ENCODE measurements at places on chromosomes 1 and 21.

GRCh38 chr1:4021136-4021973 lies 121.3 kb upstream of the C1orf174 start:
- DNase-seq: no peak

DNA sequence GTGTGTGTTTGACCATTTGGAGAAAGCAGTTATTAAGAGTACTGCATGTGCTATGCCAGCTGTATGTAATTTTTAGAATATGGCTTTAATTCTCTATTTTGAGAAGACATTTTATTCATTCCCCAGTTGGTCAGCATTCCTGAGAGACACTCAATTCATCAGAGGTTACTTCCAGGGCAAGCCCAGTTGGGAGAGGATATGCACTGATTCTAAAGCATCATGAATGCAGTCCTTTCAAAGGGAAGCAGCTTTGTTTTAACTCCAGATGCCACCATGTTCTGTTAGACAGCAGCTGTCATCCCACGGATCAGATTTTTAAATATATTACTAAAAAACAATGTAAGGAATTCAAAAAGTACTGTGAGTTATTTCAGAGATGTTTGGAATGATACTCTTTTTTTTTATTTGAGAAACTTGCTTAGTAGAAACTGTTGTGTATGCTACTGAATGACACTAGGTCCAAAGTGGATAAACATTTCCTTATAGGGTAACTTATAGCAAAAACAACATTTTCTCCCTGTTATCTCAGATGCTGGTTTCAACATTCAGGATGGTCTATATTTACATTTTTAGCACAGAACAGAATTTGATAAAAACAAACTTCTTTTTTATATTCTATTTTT lies 149.5 kb upstream of the B3GALT2 start:
- peak; percentile 99 for DNase-seq

DNA sequence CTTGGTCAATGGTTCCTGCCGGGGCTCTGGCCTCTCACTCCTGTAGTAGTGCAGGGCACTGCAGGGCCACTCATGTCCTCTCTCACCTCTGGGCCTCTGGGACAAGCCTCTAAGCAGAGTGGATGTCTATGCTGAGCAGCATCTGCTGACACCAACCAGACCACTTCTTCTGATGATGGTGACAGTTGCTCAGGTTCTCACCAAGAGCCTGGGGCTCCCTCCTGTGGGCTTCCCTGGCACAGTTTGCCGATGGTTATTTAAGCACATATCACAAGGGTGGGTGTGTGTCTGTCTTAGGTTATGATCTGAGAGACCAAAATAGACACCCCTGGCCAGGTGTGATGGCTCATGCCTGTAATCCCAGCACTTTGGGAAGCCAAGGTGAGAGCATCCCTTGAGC lies 17.4 kb upstream of the GPR137B start:
- no peak for DNase-seq

GRCh38 chr1:188065917-188066316 lies 1237.2 kb downstream of the PLA2G4A start:
- DNase-seq: peak; percentile 27

DNA sequence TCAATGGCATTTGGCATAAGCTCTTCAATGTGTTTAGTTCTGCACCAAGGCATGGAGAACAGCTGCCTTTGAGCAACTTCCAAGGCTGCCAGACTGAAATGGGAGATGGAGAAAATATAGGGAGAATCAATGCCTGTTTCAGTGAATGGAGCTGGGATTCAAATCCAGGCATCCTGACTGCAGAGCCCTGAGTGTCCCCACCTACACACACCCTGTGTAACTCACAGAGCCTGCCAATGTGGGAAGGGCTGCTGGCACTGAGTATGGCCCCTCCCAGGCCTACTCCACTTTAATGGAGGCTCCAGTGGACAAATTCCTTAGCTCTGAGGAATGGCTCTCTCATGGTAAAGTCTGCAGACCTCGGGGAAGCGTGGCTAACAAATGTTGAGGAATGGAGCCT lies 145.6 kb upstream of the TNR start:
- DNase-seq: no peak

- peak; percentile 76 for DNase-seq
Measured at GRCh38 chr1:54987919-54988705, 7.7 kb downstream of the TMEM61 start.

- DNase-seq: no peak
Measured at GRCh38 chr1:156760092-156760795, 7.1 kb upstream of the PRCC start.

- DNase-seq: no peak
Measured at GRCh38 chr1:228279011-228279721, 71.3 kb downstream of the OBSCN start.

DNA sequence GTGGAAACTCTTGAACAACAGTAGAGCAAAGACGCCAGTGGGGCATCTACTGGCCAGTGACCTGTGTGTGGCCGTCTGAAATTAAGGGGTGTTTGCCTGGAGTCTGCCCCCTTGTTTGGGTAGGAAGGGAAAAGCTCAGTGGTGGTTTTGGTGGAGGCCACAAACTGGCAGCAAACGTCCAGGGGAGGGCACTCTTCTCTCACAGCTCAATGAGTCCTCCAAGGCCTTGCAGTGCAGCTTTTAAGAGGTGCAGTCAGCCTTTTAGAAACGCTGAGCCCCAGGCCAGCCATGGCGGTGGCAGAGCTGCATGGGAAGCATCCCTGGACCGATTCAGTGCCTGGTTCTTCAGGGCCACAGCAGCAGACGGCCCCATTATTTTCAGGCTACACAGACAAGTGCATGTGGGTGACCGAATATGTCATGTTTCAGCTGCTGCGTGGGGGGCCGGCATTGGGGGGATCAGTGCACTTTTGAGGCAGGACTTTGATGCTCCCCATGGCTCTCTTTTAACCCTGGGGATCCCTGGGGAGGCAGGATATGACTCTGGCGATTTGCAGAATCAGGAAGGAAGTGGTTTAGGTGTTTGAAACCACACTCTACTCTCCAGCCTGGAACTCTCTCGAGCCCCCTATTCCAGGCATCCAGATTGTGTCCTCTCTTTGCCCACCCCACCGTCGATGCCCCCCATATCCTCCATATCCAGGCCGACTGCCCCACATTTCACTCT lies 414.0 kb downstream of the PRDM2 start:
- DNase-seq: peak; percentile 44

- no peak for DNase-seq
Measured at GRCh38 chr1:30446508-30446907, 276.9 kb downstream of the MATN1 start.

- peak; percentile 25 for DNase-seq
Measured at GRCh38 chr1:193070942-193071341, 11.5 kb downstream of the RO60 start.

- DNase-seq: no peak
Measured at GRCh38 chr1:231049121-231049979, 9.3 kb upstream of the FAM89A start.

DNA sequence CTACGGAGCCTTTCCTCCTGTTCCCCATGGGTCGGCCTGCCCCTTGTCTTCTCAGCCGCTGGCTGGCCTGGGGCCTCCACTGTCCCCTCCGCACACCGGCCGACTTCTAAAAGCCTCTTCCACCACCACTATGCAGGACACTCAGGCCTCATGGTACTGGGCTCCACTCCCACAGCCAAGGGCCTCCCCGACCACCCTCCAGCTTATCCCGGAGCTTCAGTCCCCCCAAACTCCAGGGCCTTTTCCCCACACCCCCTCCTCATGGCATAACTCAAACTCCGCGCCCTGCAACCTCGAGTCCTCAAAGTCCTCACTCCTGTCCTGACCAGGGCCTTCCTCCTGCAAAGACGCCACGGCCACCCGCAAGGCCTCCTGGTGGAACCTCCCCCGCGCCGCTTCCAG lies 2.0 kb downstream of the LRRC41 start:
- DNase-seq: no peak

DNA sequence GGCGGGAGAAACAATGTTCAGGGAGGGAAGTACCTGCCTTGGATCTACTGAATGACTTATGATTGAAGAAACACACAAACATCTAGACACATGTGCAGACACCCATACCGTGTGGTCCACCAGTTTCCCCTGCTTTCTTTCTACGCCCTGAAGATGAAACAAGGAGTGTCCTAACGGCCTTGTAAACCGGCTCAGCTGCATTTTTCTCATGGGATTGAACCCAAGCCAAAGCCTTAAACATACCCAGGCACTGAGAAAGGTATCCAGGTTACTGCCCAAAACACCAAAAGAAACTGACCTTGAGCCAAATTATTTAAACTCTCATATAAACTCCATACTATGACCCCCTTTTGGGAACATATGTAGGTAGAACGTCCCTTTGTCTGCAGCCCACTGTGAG lies 630.0 kb upstream of the RGS18 start:
- no peak for DNase-seq

GRCh38 chr1:54249819-54250435 lies 50.0 kb downstream of the MRPL37 start:
- peak; percentile 74 for DNase-seq

GRCh38 chr1:231603598-231604275 lies 22.9 kb upstream of the DISC1 start:
- DNase-seq: peak; percentile 52

DNA sequence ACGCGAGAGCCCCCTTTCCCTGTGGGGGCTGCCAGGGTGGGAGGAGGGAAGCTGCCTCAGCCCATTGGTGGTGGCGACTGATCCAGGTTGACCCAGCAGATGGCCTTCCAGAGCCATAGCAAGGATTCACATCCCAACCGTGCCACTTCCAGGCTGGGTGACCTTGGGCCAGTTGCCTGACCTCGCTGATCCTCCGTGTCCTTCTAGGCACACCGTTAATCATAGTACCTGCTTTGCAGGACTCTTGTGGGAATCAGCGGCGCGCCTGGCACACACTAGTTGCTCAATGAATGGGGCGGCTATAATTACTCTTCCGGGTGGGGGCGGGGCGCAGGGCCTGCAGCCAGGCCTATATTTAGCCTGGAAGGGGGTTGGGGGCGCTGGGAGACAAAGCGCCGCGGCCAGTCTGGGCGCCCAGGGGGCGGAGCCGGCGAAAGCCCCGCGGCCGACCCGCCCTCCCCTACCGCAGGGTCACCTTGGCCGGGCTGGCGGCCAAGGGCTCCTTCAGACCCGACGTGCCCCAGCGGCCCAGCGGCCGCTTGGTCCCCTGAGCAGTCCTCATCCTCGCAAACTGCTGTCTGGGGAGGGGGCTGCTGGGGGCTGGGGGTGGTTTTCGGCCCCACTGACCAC lies 5.1 kb downstream of the HSPB7 start:
- DNase-seq: peak; percentile 85

DNA sequence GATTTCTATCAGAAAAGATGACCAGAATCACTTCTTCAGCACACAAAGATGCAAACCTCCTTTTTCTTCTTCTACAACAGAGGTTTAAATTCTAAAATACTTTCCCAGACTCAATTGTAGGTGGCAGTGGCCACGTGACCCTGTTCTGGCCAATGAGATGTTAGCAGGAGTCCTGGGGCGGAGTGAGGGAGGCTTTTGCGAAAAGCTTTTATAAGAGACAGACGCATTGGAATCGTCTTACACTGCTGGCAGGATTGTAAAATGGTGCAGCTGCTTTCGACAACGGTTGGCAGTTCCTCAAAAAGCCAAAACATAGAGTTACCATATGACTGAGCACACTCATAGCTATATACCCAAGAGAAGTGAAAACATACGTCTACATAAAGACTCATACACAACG lies 87.0 kb upstream of the MAGI3 start:
- no peak for DNase-seq

DNA sequence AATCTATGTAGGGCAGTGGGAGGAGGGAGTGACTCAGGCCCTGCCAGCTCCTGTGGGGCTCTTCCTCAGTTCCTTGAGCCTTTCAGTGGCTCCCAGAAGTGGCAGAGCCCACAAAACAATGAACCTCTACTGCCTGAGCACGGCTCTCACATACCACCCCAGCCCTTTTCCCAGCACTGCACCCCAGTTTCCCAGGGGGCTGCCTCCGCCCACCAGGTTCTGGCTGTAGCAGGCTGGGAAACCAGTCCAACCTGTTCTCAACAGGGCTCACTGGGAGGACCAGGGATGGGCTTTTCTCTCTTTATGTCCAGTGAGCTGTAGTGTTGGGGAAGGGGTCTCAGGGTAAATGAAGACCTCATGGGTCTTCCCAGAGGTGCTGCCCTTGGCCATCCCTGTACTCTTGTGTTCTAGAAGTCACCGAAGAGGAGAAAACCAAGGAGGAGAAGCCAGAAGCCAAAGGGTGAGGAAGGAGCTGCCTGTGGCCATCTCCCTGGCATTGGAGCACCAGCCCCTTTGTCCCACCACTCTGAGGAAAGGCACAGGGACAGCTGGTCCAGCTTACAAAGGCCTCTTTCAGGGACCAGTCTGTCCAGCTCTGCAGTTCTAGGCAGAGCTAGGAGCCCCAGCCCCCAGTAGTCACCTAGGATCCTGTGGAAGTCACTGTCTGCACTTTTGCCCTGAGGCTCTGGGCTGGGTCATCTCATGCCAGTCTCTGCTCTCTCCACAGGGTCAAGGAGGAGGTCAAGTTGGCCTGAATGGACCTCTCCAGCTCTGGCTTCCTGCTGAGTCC lies 3.5 kb downstream of the MARCKSL1 start:
- no peak for DNase-seq

DNA sequence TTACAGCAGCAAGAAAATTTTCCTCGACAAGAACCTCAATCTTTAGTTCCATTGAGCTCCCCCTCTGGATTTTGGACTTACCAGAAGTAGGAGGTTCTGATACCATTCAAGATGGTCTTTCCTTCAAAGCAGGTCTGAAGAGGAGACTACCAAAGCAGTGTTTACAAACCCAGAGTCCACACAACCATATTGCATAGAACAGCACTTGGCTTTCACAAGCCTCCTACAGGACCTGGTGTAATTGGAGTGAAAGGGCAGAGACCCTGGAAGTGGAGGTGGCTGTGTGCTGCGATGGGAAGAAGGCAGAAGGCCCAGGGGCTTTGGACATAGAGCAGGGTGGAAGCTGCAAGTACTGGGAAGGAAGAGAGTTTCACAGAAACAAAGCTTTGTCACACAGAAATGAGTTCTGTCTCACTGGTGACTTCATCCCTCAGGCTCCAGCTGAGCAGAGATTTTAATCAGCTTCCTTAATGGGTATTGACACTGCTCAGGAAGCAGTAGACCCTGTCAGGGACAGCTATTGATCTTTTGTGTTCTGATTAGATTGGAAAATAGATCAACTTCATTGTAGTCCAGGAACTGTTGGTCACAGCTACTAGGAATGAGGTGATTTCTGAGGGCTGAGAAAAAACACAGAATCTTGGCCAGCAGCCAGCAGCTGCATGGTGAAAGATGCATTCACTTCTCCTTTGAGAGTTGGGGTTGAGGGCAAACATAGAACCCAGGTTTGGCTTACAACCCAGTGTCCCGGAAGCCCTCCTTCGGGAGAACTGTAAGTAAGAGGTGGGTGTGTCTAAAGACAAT lies 124.0 kb downstream of the SYT2 start:
- DNase-seq: peak; percentile 70

DNA sequence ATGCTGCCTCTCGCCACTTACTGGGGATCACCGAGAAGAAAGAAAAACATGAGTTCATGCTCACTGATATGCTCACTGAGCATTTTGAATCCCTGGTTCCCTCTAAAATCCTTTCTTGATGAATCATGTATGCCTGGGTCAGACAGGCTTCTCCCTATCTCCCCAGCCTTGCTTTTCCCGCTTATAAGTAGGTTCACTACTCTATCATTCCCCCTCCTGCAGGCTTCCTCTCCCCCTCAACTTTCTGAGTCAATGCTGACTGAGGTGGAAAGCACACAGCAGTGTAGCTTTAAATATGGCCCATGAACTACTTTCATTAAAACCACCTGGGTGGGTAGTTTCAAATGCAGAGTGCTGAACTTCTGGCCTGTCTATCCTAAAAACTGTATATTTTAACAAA lies 41.7 kb downstream of the FMO4 start:
- DNase-seq: peak; percentile 73

GRCh38 chr21:34642211-34643075 lies 26.4 kb upstream of the CLIC6 start:
- peak; percentile 44 for DNase-seq

- peak; percentile 95 for DNase-seq
Measured at GRCh38 chr1:183191833-183192232, 5.8 kb downstream of the LAMC2 start.
